ENCODE measurements at places on chromosomes 1 and 21.

DNA sequence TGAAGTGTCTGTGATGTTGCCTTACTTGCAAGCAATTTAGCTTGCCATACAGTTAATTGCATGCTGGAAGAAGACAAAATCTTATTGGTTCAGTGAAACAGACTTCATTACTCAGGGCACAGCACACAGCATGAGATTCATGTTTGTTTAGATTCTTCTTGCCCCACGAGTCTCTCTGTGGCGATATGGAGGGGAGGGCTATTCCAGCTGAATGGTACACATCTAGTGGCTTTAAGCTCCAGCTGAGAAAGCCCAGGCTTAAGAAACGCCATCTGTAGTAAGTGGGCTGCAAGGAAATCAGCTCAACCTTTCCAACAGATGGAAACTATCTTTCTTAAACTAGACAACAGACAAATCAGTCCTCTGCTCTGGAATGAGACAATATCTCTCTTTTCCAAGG, 1022.0 kb downstream of the NCAM2 start:
- no peak for DNase-seq

GRCh38 chr1:162944974-162945674, 84.1 kb upstream of the CCDC190 start:
- no peak for DNase-seq

DNA sequence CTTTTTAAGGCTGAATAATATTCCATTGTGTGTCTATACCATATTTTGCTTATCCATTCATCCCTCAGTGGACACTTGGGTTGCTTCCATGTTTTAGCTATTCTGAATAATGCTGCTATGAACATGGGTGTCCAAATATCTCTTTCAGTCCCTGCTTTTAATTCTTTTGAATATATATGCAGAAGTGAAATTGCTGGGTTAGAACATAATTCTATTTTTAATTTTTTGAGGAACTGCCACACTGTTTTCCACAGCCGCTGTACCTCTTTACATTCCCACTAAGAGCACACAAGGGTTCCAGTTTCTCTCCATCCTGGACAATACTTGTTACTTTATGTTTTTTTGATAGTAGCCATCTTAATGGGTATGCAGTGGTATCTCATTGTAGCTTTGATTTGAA, 65.6 kb downstream of the RIMS3 start:
- DNase-seq: no peak

DNA sequence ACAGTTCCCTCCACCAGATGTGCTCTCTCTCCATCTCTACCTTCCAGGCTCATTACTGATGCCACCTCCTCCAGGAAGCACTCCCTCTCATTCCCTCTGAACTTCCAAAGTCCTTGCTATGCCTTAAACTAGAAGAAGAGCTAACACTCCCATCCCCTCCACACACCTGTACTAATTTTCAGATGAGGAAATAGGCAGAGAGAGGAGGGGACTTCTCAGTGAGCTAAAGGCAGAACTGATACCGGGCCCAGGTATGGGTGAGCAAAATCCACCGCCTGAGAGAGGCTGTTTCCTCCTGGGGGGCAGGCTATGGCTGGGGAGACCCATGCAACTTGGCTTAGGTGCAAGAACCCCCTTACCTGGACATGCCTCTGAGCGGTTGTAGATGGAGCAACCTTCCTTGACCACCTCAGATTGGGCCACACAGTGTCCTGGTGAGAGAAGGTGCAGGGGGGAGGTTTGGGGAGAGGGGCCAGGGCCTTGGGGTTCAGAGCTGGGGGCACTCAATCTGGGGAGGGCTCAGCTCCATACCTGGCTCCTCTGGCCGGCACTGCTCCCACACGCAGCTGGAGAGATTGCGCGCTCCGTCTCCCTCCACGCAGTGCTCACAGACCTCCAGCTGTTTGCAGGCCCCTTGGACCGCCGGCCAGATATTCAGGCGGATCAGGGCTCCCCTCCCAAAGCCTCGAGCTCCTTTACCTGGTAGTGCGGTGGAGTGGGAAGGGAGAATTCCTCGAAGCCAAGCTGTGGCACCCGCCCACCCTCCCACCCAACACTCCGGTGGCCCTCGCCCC, 967 bp downstream of the CD164L2 start:
- no peak for DNase-seq

DNA sequence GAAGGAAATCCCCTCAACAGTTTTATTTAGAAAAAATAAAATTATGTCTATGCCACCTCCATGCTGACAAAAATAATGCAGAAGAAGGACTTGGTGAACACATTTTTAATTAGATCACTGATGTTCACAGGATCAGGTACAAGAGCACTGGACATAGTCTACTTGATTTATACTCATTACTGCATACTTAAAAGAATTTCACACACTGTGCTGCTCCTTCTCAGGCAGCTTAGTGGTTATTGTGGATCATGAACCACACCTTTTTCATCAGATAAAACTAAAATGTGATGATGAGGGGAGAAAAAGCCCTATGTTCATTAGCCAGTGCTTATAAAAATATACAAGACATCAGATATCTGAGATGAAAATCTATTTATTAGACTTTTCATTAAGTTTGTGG, 103.3 kb upstream of the DPH5 start:
- no peak for DNase-seq

DNA sequence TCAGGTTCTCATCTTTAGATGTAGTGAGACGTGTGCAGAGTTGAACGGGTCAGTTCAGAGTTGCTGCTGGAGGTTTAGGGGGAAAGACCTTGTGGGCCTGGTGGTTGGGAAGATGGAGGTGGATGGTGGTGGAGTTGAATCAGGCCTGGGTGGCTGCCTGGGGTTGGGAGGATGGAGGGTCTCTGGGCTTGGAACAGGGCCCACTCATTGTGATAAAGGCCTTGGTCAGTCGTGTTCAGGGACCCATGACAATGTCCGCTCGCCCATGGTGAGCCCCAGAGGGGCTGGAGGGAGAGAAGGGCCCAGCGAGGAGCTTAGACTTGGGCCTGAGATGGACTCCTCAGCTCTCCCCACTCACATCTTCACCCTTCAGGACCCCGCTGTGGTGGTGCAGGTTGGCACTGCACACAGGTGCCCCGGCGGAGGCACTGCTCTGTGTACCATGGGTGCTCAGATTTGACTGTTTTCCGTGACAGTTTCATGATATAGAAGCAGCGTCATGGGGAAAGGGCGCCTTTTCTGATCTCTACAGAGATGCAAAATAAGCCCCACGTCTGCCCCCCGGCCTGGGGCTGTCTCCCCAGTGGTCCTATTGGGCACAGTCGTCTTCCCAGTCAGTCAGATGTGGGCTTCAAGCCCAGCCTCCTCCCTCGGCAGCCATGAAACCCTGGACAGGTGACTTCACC, 39.2 kb downstream of the DISP3 start:
- no peak for DNase-seq

- DNase-seq: no peak
Observed at GRCh38 chr1:206892351-206892984, 4.8 kb upstream of the IL24 start.
